Mesenteric fat pad (tissue), 1 donor: ENCODE measurements at places on chromosomes 5 and 9. TPM values are rescaled to one million over a fixed set of nuclear protein-coding genes. Genes with fewer than 3 reads are reported as not detected.

DNA sequence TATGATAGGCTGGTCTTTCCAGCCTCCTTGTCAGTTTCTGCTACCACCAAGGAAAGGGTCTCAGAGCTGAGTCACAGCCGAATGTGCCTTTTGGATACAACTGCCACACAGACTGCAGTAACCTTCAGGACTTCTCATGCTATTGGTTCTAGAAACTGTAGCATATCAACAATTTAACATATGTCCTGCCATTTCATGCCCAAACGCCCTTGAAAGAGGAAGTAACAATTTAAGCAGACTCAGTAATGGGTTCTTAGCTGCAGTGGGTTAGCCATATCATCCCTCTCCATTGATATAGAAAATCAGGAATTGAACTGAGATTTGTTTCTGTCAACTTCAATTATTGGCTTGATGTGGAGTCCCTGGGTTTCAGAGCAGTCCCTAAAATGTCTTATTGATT lies 4.1 kb upstream of the CLK4 start:
- no peak for DNase-seq

DNA sequence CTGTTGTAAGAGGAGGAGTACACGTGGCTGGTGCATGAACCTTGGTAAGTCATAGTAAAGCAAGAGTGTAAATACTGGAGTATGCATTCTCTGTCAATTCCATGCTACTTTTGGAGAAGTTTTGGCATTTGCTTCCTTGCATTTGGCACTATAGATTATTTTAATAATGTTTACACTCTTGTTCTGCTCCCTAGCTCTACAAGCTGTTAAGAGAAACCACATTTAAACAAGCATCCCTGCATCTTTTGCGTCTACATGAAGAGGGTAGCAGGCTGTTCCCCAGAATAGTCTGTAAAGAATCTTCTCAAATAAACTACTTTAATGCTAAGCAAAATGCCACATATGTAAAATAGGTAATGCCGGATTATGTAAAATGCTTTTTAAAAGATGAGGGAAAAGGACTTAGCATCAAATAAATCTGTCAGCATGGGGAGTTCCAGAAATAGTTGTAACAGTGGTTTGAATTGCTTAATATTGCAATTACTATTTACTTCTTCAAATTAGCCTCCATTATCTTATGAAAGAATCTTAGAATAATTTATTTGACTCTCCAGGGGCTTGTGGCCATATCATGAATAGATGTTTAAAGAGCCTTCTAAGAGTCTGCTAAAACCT lies 2127.3 kb upstream of the WWC1 start:
- no peak for DNase-seq

DNA sequence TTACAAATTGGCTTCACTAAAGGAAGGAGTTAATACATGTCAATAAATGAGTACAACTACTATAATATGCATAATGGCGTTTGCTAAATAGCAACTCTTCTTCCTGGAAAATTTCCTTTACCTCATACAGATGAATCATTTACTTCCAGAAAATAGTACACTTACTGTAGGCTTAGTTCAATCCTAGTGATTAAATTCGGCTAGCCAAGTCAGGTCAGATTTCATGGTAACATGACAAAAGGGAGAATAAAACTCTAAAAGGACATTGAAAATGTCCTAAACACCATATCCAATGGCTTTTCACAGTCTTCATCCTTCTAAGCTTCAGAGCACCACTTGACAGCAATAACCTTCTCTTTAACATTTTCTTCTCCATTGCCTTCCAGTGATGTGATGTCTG lies 42.1 kb upstream of the ZFAND5 start:
- no peak for DNase-seq

ANKRD55 gene
- not detected for total RNA-seq

- no peak for DNase-seq
Measured at GRCh38 chr5:135119481-135119880, 85.5 kb upstream of the PITX1 start.

GRCh38 chr9:115262477-115262876 lies 144.5 kb upstream of the TNC start:
- no peak for DNase-seq

TLE4 gene
- total RNA-seq = 25.5 TPM

GRCh38 chr5:108141676-108142075 lies 240.2 kb downstream of the FBXL17 start:
- DNase-seq = no peak

DNA sequence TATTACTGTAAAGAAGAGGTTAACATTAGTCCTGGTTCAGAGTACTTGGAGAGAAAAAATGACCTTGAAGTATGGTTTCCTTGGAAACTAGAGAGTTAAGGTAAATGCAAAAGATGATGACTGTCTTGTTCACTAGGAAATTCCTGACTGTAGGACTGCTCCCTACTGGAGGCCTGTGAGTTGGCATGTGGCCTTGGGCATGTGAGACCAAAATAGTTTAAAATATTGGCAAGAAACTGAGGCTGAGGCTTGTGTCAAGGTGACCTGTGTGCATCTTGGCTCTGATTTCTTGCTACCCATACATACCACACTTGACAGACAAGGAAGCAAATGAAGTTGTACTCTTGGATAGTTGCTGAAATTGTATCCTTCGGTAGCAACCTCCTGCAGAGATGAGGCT lies 96.5 kb downstream of the TARS1 start:
- no peak for DNase-seq

DNA sequence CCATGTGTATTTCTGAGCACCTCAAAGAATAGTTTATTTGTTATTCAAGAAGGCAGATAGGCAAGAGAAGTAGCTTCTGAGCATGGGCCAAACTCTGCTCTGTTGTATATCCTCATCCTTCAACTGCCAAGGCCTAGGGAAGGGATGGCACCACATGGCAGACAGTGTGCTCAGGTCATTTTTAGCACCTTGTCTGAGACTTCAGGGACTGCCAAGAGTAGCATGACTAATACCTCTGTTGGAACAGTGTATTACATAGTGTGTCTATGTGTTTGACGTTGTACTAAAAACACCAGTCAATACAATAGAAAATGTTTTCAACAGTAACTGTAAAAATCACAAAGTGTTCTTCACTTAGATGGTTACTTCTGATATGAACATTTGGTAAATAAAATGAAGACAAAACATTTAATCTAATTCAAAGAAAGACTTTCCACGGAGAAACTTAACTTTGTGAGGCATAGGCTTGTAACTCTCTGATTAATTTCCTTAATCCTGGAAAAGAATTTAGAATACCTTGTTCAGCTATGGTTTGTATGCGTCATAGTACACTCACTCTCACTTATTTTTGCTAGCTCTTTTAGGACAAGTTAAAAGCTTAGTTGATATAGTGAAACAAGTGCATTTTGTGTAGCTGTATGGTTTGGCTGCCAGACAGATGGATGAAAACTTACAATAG lies 318.4 kb upstream of the RIOK2 start:
- no peak for DNase-seq

UNC13B gene
- 29.0 TPM for total RNA-seq

GRCh38 chr5:43099640-43100039 lies 21.1 kb upstream of the ZNF131 start:
- DNase-seq = no peak

MEIKIN gene
- 1.0 TPM for total RNA-seq

MARCHF6 gene
- total RNA-seq = 131 TPM

GRCh38 chr5:136674178-136674577 lies 308.8 kb upstream of the TRPC7 start:
- DNase-seq = no peak

DNA sequence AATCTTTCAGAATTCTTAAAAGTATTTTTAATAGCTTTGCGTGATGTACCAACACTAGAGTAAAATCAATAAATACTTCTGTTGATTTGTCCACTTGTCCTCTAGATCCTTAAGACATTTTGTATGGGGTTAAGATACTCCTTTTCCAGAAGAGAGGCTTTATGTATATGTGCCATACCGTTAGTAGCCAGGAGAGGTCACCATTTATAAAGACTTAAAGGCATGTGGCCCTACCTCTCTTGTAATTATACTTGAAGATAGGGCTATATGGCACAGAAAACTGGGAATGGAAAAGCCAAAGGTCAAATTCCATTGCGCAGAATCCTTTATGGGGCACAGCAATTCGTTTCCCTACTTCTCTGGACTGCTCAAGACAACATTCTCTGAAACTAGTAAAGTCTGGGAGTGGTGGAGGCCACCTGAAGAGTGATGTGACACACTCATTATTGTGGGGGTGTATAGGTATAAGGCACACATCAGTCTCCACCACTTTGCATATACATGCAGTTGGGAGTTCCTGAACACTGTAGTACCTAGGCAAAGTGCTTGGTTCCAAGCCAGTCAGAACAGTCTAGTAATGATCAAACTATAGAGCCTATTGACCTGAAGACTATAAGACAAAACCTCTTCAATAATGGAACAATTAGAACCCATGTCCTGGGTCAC lies 140.1 kb upstream of the FBXL17 start:
- DNase-seq = no peak

GRCh38 chr5:40494631-40495236 lies 185.0 kb upstream of the PTGER4 start:
- DNase-seq = no peak

NRARP gene
- total RNA-seq = 16.3 TPM

DNA sequence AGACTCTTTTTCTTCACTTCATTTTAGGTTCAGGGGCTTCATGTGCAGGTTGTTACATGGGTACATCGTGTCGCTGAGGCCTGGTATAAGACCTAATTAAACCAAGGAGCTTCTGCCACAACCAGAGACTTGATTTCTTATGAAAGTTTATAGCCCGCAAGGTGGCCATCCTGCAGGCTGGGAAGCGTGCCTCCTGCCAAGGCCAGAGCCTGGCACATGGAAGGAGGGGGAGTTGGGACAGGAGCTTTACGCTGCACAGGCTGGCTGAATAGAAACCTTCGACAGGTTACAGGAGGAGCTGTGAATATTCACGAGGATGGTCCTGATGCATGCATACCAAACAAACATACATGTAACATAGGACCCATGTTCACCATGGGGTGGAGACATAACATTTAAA lies 50.1 kb upstream of the SIMC1 start:
- DNase-seq = peak; percentile 74

GRCh38 chr5:7925961-7926695 lies 57.2 kb downstream of the MTRR start:
- no peak for DNase-seq

- DNase-seq = no peak
Measured at GRCh38 chr5:170186156-170186555, 46.6 kb upstream of the C5orf58 start.

DNA sequence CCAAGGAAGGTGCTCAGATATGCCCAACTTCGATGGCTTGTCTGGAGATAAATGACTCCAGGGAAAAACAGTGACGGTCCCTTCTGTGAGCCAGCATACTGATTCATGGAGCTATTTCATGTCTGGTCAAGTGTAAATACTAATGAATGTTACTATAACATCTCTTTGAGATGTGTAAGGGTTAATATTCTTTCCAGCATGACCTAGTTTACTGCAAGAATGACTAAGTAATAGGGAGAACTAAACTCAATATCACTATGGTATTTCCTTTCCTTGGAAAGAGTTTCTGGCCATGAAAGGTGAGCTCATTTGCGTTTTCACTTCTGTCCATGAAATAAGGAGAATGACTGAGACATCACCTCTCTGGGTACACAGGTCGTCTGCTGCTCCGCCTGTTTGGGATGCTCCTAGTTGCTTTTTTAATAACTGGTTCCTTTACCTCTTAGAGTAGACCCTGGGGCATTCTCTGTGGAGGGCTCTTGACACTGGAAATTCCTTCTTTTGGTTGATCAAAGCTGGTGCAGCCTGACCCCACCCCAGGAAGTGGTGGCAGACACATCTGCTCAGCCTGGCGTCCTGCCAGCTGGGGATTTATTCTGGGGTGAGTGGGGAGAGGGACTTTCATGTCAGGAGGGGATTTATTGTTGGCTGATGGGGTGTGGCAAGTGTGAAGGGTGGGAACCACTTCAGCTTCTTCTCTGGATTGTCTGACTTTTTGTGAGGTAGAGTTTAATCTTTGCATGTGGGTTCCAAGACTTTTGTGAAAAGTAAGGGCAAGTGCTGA lies 250.0 kb upstream of the MPDZ start:
- DNase-seq = no peak

SLC26A2 gene
- total RNA-seq = 13.1 TPM

GRCh38 chr5:176362233-176362490 lies 598 bp upstream of the KIAA1191 start:
- no peak for DNase-seq

DNA sequence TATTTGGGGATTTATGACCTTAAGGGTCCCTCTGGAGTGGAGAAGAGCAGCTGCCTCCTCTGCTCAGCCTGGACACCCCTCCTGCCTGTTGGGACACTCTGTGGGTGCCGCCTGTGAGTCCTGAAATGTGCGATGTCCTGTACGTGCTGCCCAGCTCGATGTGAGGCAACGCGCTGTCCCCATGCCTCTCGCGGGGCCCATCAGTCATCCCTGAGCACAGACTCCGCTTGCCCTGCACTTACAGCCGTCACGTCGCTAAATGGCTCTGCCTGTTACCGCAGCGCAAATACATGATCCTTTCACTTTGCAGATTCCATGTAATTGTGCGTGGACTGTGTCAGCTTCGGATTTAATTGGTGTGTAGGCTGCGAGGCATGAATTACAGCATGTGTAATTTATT lies 27.1 kb downstream of the IRX4 start:
- no peak for DNase-seq

SLC4A9 gene
- 0.22 TPM for total RNA-seq

DNA sequence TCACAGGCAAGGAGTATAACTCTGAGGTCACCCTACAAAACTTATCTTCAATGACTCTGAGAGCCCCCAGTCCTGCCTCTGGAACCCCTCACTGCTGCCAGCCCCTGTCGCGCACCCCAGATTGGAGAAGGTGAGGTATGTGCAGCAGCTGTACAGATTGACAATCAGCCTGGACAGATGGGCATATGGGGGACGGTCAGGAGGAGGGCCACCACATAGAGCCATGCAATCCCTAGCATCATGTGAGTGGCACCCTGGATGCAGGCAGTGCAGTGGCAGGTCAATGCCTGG lies 90.1 kb downstream of the LMX1B start:
- peak; percentile 53 for DNase-seq

DNA sequence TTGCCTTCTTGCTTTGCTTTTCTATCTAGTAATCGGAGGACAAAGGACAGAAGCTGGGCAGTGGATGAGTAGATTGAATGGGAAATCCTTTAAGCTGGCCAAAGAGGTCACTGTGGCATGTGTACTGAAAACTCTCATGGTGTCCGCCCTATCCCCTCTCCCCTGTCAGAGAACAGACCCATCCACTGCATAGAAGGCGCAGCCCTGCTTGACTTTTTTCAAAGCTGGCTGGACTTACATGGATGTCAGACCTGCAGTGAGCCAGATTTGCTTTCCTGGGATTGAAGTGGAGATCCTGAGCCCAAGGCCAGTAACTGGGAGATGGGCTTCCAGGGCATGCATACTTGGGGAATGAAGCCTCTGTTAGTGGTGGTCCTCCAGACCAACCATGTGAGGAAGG lies 329.5 kb downstream of the TRPM3 start:
- no peak for DNase-seq

TUSC1 gene
- total RNA-seq = 15.7 TPM

- DNase-seq = peak; percentile 72
Measured at GRCh38 chr5:179258001-179258921, 87.0 kb downstream of the ADAMTS2 start.

DNA sequence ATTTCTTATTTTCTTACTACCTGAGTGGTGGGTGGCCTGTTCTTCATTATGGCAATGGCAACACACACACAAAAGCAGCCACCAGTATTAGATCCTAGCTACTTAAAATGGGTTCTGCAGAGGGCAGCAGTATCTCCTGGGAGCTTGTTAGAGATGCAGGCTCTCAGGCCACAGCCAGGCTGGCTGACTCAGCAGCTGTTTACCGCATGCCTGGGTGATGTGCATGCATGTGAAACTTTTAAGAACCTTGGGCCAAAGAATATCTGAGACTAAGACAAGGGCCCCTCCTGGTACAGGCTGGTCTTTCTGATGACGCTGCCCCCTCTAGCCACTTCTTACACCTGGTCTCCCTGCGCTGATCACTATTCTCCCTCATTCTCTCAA lies 399.0 kb downstream of the MED10 start:
- DNase-seq = no peak

HRCT1 gene
- 5.2 TPM for total RNA-seq
